GM12892 (cell line): ENCODE measurements at places on chromosomes 3 and 15.

DNA sequence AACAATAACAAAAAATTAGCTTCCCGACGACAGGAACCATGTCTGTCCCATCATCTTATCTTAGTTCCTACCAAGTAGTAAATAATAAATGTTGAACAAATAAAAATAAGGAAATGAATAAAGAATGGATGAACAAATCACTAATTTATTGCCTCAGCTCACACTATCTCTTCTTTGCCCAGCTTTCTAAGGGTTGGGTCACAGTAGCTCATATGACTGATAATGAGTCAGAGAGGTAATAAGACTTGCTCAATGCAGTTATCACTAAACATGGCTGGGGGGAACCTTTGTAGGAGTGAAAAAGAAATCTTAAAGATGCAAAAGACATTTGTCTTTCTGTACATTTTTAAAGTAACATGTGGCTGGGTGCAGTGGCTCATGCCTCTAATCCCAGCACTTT is 182.2 kb downstream of the WDR76 start:
- no peak for DNase-seq

DNA sequence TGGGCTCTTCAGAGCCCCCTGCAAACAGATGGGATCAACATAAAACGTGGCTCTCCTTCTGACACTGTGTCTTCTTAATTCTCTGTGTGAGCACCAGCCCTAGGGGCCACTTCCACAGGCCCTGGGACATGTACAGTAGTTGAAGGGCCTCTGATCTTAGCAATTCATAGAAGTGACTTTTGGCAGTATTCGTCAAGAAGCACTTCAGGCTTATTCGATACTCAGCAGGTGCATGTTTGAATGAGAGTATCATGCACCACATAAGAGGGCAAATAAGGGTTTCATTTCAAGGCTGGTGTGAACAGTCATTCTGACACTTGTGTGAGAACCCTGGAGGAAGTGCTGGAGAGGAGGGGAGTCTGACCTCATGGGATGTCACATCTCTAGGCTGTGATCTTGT is 113.9 kb downstream of the GABRG3 start:
- DNase-seq, result no peak

DNA sequence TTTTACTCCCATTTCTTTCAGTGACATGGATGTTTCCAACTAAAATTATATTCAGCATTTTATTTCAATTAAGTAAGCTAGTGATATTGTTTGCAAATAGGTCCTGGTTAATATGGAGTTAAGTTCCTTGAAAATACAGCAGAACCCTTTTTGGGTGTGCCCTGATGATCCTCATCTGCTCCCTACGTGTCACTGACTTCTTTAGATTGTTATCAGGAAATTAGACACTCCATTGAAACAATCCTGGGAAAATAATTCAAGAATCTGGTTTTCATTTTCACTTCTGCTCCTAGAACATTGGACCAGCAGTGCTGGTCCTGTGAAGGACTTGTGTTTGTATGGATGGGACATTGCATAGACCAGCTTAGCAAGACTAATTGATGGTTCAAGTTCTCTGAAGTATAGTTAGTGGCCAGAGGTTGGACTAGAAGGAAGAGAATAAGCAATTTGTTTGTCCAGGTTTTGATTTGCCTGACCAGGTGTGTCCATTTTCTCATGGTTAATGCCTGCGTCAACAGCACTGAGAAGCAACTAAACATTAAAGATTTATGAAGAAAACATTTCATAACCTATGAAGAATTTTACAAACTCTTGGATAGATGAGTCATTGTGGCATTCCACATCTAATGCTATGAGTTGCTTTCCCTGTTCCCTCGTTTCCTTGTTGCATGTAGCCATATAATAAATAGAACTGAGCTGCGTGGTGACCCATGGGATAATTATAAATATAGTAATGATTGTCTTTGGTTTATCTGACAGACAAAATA is 95.8 kb downstream of the ZPLD1 start:
- no peak for DNase-seq

- DNase-seq, result no peak
These were observed 399.7 kb upstream of the MCTP2 start for GRCh38 chr15:93831641-93832040.

DNA sequence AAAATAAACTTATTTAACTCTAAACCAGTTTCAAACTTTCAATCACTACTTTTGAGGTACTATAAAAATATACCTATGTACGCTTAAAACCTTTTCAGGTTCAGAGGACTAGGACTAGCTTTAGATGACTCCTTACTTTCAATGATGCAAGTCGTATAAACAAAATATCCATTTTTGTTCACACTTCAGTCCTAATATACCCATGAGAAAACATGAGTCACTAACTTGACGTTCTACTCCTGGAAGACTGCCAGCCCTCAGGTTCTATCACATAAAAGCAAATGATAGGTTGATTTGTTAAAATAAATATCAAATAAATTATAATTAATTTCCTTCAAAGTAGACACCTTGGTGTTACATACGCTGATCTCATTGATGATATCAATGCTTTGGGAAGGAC is 10.6 kb upstream of the P3H2 start:
- no peak for DNase-seq

- no peak for DNase-seq
These were observed 132.3 kb downstream of the LRRK1 start for GRCh38 chr15:101051291-101052030.

- DNase-seq, result no peak
These were observed 10.6 kb downstream of the ARPP19 start for GRCh38 chr15:52558196-52558595.

GRCh38 chr3:5016211-5017161 is 37.2 kb downstream of the BHLHE40 start:
- no peak for DNase-seq
